ENCODE measurements at places on chromosomes 16 and 17. TPM values are rescaled to one million over a fixed set of nuclear protein-coding genes. Genes with fewer than 3 reads are reported as not detected.

SLC9A5 gene
- 5.2 TPM for total RNA-seq

NPW gene
- 1.3 TPM for total RNA-seq

TRPV3 gene
- 0.72 TPM for total RNA-seq

ZSCAN10 gene
- 0.26 TPM for total RNA-seq

ITGAL gene
- total RNA-seq = 83.8 TPM

GDPD1 gene
- 2.2 TPM for total RNA-seq

EVPLL gene
- not detected for total RNA-seq

IRX6 gene
- not detected for total RNA-seq

TXNDC17 gene
- 71.4 TPM for total RNA-seq

UBALD2 gene
- 472 TPM for total RNA-seq

AKAP1 gene
- total RNA-seq = 17.6 TPM

MAP2K4 gene
- 22.5 TPM for total RNA-seq

DNA sequence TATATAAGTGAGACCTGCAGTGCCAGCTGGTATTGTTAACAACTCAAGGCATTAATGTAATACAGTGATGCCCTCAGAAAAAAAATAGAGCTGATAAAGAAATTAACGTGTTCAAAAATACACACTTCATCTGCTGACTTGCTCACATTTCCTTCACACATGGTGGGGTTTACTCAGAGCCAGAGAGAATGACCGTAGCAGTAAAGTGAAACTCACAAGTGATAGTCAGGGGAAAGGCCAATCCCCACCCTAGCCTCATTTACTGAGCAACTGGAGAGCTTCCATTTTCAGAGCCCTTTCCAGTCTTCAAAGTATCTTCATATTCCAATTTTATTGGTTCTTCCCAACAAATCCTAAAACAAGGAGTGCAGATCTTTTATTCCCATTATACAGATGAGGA is 74.0 kb upstream of the HLF start:
- H3K27ac ChIP-seq = no peak overlapping the region
- no peak for DNase-seq
- no peaks in the 10 kb centered on the region for H3K36me3 ChIP-seq
- H3K4me3 ChIP-seq = no peak overlapping the region

DNA sequence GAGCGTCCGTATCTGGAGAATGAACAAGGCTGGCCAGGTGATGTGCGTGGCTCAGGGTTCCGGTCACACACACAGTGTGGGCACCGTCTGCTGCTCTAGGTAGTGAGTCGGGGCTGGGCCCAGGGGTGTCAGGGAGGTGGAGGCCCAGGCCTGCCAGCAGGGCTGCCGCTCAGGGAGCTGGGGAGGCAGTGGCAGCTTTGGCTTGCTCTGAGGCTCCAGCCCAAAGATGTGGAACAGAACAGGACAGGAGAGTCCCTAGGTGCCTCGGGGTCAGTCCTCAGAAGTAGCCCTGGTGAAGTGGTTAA is 4.3 kb downstream of the TBL3 start:
- peaks cover 5% of the 10 kb centered on the region for H3K27me3 ChIP-seq
- H3K36me3 ChIP-seq = peaks cover 34% of the 10 kb centered on the region
- H3K4me3 ChIP-seq = no peak overlapping the region
- DNase-seq = no peak

GRCh38 chr16:3171855-3172593 is 16.0 kb upstream of the OR1F1 start:
- no peaks in the 10 kb centered on the region for H3K36me3 ChIP-seq
- H3K27ac ChIP-seq = peak overlapping the region; percentile 66
- H3K4me1 ChIP-seq = peaks cover 40% of the 10 kb centered on the region
- H3K4me3 ChIP-seq = peak overlapping the region; percentile 63
- H3K27me3 ChIP-seq = peaks cover 49% of the 10 kb centered on the region

GRCh38 chr16:53456625-53457024 is 22.4 kb downstream of the RBL2 start:
- H3K4me3 ChIP-seq = peak overlapping the region; percentile 57

DNA sequence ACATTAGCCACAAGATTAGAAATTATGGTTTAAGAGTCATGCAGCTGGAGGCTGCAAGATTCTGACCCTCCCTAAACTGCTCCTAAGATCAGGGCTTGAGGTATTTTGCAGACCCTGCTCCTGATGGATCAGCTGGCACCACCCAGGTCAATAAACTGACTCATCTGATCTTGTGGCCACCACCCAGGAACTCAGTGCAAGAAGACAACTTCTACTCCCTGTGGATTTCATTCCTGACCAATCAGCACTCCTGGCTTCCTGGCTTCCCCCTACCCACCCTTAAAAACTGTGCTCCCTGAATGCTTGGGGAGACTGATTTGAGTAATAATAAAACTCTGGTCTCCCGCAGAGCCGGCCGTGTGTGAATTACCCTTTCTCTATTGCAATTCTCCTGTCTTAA is 25.0 kb upstream of the MILR1 start:
- no peaks in the 10 kb centered on the region for H3K27me3 ChIP-seq
- H3K4me3 ChIP-seq = no peak overlapping the region
- H3K27ac ChIP-seq = no peak overlapping the region
- H3K36me3 ChIP-seq = no peaks in the 10 kb centered on the region

DNA sequence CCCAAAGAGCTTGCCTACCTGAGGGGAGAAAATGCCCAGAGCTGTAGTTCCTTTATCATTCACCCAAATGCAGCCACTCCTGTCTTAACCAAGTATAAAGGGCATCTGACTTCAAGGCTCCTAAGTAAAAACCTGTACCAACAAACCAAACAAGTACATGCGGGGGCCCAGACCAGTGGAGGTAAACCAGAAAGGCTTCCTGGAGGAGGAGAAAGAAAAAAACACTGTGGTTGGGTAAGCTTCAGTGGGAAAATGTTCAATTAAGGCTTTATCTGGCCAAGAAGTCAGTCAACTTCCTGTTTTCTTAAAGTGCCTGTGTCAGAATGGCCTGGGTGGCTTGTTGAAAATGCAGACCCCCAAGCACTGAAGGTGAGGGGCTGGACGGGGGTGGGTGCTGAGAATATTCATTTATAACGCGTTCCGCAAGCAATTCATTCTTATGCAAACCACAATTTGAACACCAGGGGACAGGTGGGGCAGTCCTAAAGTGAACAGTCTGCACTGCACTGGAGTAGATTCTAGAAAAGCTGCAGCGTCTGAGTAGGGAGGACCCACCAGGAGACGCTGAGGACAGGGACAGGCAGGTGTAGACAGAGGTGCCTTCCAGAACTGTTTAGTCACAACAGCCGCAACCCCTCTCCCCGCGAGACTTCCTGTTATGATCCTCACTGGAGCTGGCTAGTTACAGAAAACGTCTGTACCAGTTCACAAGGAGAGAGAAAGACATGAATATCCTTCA is 467.1 kb downstream of the SOX9 start:
- H3K4me3 ChIP-seq = no peak overlapping the region
- no peaks in the 10 kb centered on the region for H3K36me3 ChIP-seq
- DNase-seq = peak; percentile 38
- no peak overlapping the region for H3K27ac ChIP-seq
- peaks cover 46% of the 10 kb centered on the region for H3K27me3 ChIP-seq
- H3K4me1 ChIP-seq = peaks cover 21% of the 10 kb centered on the region

DNA sequence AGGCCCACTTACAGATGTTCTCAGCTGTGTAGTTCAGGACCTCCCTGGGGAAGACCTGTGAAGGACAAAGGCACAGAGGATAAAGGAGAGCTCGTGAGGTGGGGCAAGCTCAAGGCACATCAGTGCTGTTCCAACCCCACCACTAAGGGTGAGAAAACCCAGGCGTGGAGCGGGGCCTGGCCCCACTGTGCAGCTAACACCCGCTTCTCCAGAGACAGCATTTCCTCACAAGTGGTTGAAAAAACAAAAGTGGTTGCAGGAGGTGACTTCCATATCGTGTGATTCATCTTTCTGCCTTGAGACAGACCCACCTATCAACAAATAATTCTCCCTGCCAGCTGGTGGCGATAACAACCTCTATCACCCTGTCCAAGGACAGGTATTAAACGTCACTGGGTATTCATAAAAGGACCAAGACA is 30.0 kb downstream of the SNN start:
- H3K4me1 ChIP-seq = peaks cover 39% of the 10 kb centered on the region
- H3K36me3 ChIP-seq = peaks cover 22% of the 10 kb centered on the region
- DNase-seq = peak; percentile 75
- H3K4me3 ChIP-seq = no peak overlapping the region

- no peak overlapping the region for H3K27ac ChIP-seq
- DNase-seq = no peak
- H3K36me3 ChIP-seq = peaks cover 3% of the 10 kb centered on the region
- no peaks in the 10 kb centered on the region for H3K27me3 ChIP-seq
Measured at GRCh38 chr16:27641260-27641659, 91.3 kb downstream of the KATNIP start.

DNA sequence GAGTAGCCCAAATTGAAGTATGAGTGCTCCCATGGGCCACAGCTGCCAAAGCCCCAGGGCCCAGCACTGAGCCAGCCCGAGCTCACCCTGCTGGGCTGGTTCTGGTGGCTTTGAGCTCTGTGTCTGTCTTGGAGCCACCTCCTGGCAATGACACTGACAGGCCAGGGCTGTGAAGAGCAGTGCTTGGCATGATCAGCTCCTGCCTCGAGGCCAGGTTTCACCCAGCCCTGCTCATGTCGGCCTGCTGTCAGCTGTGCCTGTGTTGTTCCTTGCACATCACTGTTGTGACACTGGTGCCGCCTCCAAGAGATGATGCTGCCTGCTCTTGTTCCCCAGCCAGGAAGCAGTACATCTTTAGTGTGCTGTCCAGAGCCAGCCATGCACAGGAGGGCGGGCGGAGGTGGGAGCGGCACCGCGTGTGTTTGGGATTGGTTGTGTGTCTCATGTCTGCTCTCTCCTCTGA is 26.0 kb downstream of the PLD6 start:
- peaks cover 49% of the 10 kb centered on the region for H3K36me3 ChIP-seq
- peak overlapping the region; percentile 88 for H3K27ac ChIP-seq
- peaks cover 91% of the 10 kb centered on the region for H3K4me1 ChIP-seq
- H3K27me3 ChIP-seq = no peaks in the 10 kb centered on the region

- peaks cover 12% of the 10 kb centered on the region for H3K36me3 ChIP-seq
- DNase-seq = no peak
- H3K27ac ChIP-seq = peak overlapping the region; percentile 56
- H3K27me3 ChIP-seq = no peaks in the 10 kb centered on the region
- no peak overlapping the region for H3K4me3 ChIP-seq
- H3K4me1 ChIP-seq = peaks cover 23% of the 10 kb centered on the region
Measured at GRCh38 chr17:2510559-2510958, 1.1 kb downstream of the METTL16 start.

DNA sequence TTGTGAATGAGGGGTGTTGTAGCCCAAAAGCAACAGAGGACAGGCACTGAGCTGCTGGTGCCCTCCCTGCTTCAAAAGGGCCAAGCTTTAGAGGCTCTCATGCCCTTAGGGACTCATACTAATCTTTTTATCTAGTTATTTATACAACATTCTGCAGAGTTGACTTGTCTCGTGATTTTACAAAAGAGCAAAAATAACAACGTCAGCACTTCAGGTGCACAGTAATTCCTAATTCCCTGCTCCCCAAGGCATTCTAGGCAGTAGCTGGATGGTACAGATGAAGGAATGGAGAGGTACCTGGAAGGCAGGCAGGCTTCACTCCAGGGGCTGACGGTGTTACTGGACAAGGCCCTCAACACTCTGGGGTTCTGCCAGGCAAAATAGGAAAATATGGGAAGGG is 406.7 kb upstream of the CCL2 start:
- no peak overlapping the region for H3K27ac ChIP-seq
- no peak overlapping the region for H3K4me3 ChIP-seq
- no peaks in the 10 kb centered on the region for H3K36me3 ChIP-seq
- peaks cover 19% of the 10 kb centered on the region for H3K27me3 ChIP-seq

DNA sequence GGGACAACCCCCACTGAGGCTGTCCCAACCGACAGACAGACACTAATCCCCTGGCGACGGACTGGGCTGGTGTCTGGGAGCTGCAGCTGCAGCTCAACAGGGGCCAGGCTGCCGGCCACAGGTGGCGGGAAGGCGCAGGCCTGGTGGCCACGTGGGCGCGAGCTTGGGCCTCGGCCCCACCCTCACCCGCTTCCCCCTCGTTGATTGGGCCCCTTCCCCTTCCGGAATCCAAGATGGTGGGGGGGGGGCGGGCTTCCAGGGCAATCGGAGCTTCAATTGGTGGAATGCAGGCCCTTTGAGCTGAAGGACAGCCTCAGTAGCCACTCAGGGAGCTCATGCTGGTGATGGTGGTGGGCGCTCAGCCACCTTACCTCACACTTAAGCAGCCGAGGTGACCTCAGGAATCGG is 8.7 kb upstream of the TBX4 start:
- H3K4me3 ChIP-seq = no peak overlapping the region
- DNase-seq = no peak
- no peaks in the 10 kb centered on the region for H3K36me3 ChIP-seq

GRCh38 chr17:77782201-77782600 is 176.3 kb upstream of the TNRC6C start:
- H3K4me1 ChIP-seq = peaks cover 17% of the 10 kb centered on the region
- no peaks in the 10 kb centered on the region for H3K36me3 ChIP-seq
- no peak overlapping the region for H3K4me3 ChIP-seq
- H3K27me3 ChIP-seq = no peaks in the 10 kb centered on the region
- DNase-seq = peak; percentile 25
- H3K27ac ChIP-seq = no peak overlapping the region

- DNase-seq = peak; percentile 54
- no peak within 1 kb of the TSS for H3K27ac ChIP-seq
- H3K27me3 ChIP-seq = peaks cover 15% of the 10 kb centered on the region
- peaks cover 19% of the 10 kb centered on the region for H3K4me1 ChIP-seq
- H3K36me3 ChIP-seq = no peaks in the 10 kb centered on the region
Measured at GRCh38 chr17:83079352-83079747, at the start of gene METRNL. Gene METRNL (plus strand): TSS chr17:83079609. CDS start chr17:83079816, 207 bp downstream.

DNA sequence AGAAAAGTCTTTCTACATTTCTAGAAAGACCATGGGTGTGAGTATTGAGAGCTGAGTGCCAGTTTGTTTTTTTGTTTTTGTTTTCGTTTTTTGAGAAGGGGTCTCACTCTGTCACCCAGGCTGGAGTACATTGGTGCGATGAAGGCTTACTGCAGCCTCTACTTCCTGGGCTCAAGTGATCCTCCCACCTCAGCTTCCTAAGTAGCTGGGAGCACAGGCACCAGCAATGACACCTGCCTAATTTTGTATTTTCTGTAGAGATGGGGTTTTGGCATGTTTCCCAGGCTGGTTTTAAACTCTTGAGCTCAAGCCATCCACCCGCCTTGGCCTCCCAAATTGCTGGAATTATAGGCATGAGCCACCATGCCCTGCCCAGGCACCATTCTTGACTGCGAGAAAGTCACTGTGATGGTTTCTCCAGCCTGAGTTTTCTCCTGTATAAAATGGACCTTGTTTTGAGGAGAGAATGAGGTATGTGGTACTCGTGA is 673.8 kb downstream of the MAF start:
- no peaks in the 10 kb centered on the region for H3K4me1 ChIP-seq
- no peak overlapping the region for H3K4me3 ChIP-seq
- no peak for DNase-seq
- H3K27me3 ChIP-seq = no peaks in the 10 kb centered on the region
- no peak overlapping the region for H3K27ac ChIP-seq
- peaks cover under 1% of the 10 kb centered on the region for H3K36me3 ChIP-seq

DNA sequence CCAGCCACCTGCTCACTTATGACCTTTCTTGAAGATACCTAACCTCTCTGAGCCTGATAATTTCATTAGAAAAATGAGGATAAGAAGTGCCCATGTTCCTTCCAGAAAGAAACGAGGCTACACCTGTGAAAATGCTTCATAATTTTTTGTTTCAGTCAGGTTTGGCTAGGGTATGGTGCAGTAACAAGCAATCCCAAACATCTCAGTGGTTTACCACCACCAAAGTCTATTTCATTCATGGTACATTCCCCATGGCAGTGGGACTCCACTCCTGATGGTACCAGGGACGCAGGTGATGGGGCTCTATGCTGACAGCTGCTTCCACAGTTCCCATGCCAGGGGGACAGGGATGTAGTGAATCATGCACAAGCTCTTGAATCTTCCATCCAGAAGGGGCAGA is 147.6 kb upstream of the CES5A start:
- no peak overlapping the region for H3K27ac ChIP-seq
- H3K36me3 ChIP-seq = no peaks in the 10 kb centered on the region
- no peak overlapping the region for H3K4me3 ChIP-seq
- H3K27me3 ChIP-seq = peaks cover 2% of the 10 kb centered on the region
